Left hindlimb (tissue), 1 donor: ENCODE measurements at places on chromosomes 7 and 10.

- DNase-seq: no peak
These were observed 23.0 kb downstream of the LHPP start for GRCh38 chr10:124484661-124485060.

GRCh38 chr10:132468651-132469050 is 68.9 kb upstream of the INPP5A start:
- no peak for DNase-seq

- no peak for DNase-seq
These were observed 182.0 kb downstream of the KCNMA1 start for GRCh38 chr10:77455561-77455960.

DNA sequence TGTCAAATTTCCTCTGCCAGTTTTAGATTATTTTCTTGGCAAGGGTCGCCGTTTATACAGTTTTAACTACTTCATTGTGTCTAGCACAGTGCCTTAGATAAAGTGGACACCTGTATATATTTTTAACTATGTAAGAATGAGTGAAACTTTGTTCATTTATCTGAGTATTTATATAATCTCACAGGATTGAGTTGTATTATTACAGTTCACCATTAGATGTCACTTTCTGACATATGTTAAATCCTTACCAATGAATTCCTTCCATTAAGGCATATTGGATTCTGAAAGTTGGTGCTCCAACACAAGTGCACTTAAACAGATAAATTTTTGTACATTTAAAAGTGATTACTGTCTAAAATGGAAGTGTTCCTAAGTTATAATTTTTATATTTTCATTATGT is 43.0 kb downstream of the ZMYND11 start:
- DNase-seq: no peak

DNA sequence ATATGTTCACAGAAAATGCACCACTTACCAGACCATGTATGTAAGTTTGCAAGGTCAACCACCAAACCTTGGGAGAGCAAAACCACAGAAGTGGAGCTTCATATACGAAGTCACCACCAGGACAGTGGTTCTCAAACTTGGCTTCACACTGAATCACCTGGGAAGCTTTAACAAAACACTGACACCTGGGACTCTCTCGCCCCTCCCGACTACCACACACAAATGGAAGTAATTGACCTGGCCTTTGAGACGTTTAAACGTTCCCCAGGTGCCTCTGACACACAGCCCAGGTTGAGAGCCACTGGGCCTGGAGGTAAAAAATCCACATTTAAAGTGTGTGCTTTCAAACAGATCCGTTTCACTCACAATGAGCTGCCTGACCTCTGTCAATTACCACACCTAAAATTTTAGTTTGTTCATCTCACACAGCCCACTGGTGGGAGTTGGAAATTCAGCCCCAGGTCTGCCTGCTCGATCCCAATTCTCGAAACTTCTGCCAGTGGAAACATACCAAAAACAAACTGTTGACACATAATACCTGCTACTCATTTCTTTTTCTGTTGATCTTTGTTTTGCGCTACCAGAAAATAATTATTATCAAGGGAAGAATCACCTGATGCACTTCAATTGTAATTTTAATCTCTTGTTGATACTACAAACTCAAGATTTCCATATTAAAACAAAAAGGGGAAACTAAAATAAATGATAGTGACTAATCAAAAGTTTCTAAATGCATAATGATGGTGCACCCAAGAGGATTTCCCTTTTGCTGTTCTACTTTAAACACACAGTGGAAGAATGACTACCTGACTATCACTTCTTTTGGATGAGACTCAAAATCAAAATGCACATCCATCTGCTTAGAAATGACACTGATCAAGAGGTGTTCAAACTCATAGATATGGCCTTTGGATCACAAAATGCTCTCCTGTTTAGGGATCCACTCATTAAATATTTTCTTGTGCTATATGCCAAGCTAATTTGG is 26.6 kb downstream of the CDNF start:
- no peak for DNase-seq

- peak; percentile 72 for DNase-seq
These were observed at the start of gene ITGA8 for GRCh38 chr10:15719899-15720634. Gene ITGA8, minus strand, starts transcription at chr10:15719922. Its CDS starts 151 bp downstream, at chr10:15719771.

- DNase-seq: no peak
These were observed 97.4 kb downstream of the SEC23IP start for GRCh38 chr10:119989966-119990365.

DNA sequence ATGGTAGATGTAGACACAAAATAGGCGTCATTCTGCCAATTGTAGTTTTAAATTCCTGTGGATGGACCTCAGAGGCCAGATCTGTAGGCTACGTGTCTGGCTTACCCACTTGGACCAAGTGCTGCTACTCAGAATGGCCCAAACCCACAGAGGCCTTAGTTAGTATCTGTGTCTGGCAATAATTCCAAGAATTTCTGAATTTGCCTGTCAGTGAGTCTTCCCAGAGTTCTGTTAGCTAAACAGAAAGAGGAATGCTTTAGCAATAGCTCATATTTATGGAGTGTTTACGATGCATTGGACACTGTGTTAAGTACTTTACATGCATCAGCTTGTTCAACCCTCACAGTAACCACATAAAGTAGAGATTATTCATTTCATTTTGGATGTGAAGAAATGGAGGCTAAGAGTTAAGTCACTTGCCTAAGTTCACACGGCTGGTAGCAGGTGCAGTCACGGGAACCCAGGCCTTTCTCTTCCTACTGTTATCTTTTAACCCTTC is 231.8 kb downstream of the PTEN start:
- peak; percentile 60 for DNase-seq

DNA sequence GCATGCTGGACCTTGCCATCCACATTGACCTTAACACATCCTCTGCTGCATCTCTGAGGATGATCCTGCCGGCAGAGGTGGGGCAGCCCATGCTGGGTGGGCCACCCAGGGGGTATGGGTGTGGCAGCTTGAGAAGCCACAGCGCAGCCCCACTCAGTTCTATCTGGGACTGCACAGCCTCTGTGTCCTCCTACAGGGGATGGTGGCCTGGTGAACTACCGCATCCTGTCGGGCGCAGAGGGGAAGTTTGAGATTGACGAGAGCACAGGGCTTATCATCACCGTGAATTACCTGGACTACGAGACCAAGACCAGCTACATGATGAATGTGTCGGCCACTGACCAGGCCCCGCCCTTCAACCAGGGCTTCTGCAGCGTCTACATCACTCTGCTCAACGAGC is 12.2 kb upstream of the C10orf105 start:
- no peak for DNase-seq

- no peak for DNase-seq
These were observed 40.6 kb upstream of the ABCA13 start for GRCh38 chr7:48130658-48131108.

- no peak for DNase-seq
These were observed 331.5 kb upstream of the CNTNAP2 start for GRCh38 chr7:145784809-145785780.

GRCh38 chr7:158255156-158255555 is 332.5 kb downstream of the PTPRN2 start:
- no peak for DNase-seq

GRCh38 chr10:85917601-85918000 is 449.0 kb downstream of the GRID1 start:
- no peak for DNase-seq

- no peak for DNase-seq
These were observed 97.6 kb upstream of the GPR22 start for GRCh38 chr7:107372298-107372697.

- no peak for DNase-seq
These were observed 15.5 kb upstream of the SLC18A3 start for GRCh38 chr10:49594594-49594993.

DNA sequence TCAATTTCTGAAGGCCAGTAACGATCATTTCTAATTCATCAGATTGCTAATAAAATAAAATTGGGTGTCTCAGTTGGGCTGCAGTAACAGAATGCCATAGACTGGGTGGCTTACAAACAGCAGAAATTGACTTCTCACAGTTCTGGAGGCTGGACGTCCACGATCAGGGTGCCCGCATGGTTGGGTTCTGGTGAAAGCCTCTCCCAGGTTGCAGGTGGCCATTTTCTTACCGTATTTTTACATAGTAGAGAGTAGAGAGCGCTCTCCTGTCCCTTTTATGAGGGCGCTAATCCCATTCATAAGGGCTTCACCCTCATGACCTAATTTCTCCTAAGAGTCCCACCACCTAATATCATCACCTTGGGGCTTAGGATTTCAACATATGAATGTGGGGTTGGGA is 106.0 kb downstream of the SPAG6 start:
- no peak for DNase-seq

GRCh38 chr7:42687211-42688055 is 224.4 kb downstream of the C7orf25 start:
- DNase-seq: no peak

- peak; percentile 64 for DNase-seq
These were observed 19.7 kb downstream of the UBTD1 start for GRCh38 chr10:97518301-97519043.

DNA sequence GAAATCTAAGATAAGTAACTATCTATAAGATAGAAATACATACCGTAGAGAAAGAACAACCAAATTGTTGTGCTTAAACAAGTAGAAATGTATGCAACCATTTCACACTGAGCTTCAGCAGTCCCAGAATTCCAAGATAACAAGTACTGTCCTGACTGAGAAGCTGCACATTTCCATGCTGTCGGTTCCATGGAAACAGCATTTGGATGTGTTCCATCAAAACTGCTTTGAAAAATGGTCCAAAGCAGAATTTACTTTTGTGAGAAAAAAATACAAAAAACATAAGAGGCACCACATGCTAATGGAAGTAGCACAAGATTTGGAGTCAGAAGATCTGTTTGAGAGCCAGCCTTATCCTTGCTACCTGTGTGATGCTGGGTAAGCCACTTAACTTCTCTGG is 92.6 kb downstream of the MTERF1 start:
- DNase-seq: no peak

DNA sequence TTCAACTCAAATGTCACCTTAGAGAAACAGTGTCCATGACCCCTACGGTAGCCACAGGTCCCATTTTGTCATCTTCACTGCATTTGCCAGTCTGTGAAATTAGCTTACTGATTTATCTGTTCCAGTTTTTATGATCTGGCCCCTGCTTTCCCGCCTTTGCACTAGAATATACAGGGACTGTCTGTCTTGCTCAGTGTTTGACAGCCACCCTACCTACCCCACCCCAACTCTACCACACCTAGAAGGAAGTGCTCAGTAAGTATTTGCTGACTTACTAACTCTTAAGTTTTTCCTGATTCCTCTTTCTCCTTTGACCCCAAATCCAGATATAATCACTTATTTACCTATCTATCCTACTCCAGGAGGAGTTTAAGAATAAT is 49.5 kb downstream of the CREB3L2 start:
- DNase-seq: no peak

DNA sequence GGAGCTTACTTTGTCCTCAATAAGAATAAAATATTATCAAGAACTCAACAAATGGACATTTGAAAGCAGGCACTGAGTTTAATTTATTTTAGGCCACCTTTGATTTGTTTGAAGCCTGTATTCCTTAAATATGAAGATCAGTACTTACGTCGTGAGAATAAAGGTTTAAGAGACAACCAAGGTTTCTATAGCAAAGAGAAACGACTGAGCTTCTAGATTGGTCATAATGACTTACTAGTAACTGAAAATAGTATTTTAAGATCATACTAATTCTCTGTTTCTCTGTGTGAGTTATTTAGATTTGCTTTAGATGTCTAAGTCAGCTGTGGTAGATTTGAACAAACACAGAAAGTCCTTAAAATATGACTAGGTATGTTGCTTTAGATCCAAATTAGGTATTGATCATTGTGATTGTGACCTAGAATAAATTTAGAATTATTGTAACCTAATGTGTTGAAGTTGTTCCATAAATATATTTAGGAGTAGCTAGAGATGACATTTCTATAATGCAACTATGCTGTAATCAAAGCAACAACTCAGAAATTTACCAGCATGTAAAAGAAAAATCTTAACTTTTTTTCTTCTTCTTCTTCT is 2.4 kb upstream of the GLCCI1 start:
- DNase-seq: no peak

DNA sequence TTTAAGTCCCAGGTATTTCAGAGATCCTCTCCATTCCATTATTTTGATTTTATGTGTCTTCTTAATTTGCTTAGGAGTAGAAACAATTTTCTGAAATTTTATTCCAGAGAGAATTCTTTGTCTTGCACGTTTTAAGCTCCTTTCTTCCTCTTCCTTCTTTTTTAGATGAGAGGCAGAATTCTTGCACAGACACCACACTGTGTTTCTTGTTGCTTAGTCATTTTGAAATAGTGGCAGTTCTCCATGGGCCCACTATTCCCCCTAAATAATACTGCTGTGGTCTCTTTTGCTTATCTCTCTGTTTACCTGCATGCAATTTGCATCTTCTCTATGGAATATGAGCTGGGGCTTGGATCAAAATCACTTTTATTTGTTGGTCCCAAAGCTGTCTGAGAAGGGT is 54.3 kb upstream of the WAC start:
- no peak for DNase-seq

DNA sequence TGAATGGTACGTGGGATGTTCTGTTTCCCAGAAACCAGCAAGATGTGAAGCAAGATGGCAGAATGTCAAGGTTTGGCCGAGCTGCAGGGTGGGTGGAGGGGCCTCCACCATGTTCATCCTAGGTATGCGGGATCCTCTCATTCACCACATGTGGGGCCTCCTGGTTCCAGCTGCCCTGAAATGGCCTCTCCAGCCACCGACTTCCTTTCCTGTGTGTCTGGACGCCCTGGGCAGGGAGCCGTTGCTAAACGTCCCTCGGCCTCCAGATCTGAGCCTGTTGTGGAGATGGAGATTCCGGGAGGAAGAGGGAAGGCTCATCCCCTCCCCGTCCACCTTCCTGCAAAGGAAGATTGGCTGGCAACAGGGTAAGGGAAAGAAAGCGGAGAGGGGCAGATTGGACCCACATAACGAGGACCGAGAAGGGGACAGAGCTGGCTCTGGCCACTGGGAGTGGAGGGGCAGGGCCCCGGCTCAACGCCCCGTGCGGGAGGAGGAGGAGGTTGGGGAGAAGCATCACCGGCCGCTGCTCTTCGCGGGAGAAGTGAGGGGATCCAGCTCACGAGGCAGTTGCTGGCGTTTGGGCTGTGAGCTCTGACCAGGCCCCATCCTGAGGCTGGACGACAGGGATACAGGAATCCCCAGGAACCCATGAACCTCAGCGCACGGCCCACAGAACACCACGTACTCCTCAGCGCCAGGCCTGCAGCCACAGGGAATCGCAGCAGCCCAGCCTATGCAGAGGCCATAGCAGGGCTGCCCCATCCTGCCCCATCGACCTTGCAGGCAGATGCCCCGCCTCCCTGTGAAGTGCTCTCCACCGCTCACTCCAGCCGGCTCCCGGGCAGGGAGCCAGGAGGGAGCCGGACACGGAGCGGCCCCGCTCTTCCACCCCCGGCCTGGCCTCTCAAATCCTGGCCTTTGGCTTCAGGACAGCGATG is 98.3 kb downstream of the FOXL3 start:
- no peak for DNase-seq

DNA sequence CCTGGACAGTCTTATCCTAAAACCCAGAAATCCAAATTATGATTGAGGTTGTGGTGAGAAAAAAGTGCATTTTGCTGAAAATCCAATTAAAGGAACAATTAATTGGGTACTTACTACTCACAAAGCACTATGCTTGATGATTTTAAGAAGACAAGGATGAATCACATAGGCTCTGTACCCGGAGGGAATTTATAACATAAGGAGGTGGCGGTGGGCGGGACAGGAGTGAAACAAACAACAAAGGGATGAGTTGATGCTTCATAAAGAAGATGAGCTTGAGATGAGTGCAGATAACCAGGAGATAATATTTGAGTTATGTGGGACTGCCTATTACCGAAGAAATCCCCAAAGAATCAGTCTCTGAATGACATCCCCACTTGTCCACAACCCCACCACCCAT is 171.1 kb upstream of the FZD8 start:
- no peak for DNase-seq
